Umbilical cord (tissue), 2 donors: ENCODE measurements at places on chromosomes 2 and 18.

- no peak for DNase-seq
Measured at GRCh38 chr2:20148923-20149702, 75.8 kb downstream of the SDC1 start.

GRCh38 chr2:241248897-241249296, 60.4 kb downstream of the ANO7 start:
- DNase-seq = no peak

DNA sequence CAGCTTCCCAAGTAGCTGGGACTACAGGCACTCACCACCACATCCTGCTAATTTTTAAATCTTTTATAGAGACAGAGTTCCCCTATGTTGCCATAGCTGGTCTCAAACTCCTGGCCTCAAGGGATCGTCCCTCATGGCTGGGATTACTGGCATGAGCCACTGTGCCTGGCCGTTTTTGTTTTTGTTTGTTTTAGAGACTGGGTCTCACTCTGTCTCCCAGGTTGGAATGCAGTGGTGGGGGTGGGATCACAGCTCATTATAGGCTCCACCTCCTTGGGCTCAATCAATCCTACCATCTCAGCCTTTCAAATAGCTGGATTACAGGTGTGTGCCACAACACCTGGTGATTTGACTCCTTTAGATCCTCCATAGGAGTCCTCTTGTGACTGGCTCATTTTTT, 19.5 kb upstream of the ZDBF2 start:
- no peak for DNase-seq

- DNase-seq = no peak
Measured at GRCh38 chr2:134718023-134718816, 580 bp downstream of the TMEM163 start.

DNA sequence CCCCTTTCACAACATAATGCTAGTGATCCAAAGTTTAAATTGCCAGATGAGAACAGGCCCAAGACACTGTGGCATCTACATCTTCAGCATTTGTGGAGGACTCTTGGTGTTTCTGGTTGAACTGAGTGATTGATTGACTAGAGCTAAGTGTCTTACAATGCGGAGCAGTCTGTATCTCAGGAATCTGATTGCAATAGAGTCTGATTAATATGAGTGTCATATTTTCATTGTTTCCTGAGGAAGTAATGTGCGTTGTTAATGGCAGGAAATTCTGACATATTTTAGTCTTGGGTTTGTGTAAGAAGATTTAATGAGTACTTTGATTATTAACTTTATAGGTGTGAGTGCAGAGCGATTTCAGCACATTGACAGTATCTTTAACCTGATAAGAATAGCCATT, 82.0 kb upstream of the PROKR1 start:
- DNase-seq = no peak

GRCh38 chr2:209985874-209986273, 16.6 kb upstream of the RPE start:
- no peak for DNase-seq

GRCh38 chr2:109030870-109031475, 42.0 kb upstream of the EDAR start:
- no peak for DNase-seq

DNA sequence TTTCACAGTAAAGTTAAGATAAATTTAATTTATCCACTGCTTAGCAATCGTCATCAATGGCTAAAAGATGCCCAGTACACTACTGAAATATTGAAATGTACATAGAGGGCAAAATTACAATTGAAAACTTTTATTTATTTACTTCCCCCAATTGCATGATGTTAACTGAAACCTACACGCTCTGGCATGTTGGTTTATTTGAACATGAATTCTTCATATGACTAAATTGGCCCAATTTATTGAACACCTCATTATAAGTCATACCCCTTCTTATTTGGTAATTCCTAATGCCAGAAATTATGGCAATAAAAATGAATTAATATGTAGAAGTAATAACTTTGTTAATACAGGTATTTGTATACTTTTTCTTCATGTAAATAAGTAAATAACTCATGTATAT, 183.0 kb upstream of the ZC3H15 start:
- no peak for DNase-seq

- peak; percentile 56 for DNase-seq
Measured at GRCh38 chr2:39642051-39642718, 23.5 kb upstream of the TMEM178A start.

DNA sequence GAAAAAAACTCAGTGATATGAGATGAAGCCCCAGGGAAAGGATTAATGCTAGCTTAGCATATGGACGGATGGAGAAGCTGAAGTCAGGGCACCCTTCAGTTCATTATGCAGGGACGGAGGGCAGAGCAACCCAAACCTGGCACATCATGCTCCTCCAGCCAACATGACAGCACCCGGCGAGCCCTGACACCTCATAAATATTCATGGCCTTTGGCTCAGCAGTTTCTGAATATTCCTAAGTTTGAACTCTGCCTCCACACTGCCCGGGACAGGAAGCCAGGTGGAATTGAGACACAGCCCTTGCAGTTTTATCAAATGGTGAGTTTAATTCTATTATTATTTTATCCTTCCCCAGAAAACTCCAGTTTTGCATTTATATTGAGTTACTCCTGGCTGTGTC, 87.3 kb upstream of the SH3BP4 start:
- no peak for DNase-seq

- DNase-seq = no peak
Measured at GRCh38 chr2:239936838-239937581, 88.1 kb downstream of the NDUFA10 start.

- DNase-seq = no peak
Measured at GRCh38 chr2:78318275-78318674, 707.2 kb upstream of the REG3G start.

DNA sequence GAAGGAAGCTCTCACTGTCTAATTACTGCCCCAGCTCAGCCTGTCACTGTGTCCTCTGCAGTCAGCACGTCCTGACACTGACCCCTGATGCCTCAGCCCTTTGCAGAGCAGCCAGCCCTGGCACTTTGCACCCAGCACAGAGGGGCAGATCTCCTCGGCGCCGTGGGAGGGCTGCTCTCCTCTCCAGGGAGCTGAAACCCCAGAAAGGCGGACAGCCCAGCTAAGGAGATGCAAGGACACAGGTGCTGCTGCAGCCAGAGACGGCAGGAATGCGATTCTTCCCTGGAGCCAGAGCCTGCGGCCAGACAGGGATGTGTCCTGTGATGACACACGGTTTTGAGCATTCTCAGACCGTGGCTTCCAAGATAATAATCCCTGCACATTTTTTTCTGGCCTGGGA, 34.5 kb upstream of the SIX3 start:
- DNase-seq = no peak
